Large intestine (tissue), 12 donors: ENCODE measurements at places on chromosomes 12 and 14.

DNA sequence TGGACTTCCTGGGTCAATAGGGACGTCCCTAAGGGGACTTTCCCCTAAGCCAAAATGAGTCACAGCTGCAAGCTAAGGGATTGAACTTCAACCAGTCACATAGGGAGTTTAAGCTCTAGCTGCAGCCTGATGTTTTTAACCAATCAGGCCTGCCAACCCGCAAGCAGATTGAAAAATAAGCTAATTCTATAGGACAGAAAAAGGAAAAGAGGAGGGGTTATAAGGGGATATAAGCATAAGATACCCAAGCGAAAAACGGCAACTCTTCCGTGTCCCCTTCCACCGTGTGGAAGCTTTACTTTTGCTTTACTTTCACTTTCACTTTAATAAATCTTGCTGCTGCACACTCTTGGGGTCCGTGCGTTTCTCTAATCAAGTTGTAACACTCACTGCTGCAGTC is 24.4 kb downstream of the ATP23 start:
- DNase-seq: no peak

DNA sequence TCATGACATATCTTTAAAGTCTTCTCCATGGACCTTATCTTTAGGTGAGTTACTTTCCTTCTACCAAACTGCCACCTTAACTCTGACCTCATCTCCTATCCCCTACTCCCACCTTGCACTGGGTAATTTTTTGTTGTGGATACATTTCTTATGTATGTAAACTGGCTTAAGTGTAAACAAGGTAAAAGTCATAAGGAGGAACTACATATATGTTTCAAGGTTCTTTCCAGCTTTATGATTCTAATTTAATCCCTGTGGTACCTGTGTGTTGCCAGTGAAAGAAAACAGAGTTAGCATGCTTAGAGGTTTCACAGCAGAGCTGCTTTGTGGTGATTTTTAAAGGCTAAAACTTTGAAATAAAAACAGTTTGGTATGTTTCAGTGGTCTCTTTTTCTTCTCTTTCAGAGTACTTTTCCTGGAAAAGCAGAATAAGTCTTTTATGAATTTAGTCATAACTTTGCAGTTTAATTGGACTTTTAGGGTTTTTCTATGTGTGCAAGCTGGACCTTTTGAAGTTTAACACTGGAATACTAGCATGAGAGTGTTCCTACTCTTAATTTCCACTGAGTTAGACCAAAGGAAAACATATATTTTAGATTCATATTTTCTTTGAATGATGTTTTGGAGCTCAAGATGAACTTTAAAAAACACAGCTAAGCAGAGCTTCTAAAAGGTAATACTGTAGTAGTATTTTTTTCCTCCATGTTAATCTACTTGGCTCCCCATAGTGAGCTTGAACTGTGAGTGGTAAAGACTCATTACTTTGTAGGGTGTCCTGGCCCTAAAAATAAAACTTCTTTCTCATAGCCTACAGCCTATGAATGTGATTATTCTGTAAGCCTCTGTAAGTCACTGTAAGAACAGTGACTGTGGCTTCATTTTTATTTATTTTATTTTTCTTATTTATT is 105.4 kb downstream of the FUT8 start:
- no peak for DNase-seq

DNA sequence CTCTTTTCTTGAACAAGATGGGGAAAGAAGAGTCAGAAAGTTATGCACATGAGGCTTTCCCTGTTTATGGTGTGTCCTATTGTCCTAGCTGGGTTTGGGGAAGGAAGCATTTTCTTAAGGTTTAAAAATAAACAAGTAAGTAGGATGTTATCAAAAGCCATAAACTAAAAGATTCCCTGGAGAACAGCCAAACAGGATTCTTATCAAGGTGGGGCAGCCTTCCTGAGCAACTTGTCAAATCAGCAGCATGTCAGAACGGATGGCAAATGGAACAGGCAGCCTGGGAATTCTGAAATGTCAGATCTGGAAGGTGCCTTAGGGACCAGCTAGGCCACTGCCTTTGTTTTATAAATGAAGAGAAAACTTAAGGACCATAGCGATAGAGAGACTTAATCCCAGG is 152.2 kb upstream of the RGS6 start:
- DNase-seq: no peak

- DNase-seq: no peak
Observed at GRCh38 chr12:52245962-52246569, 13.0 kb downstream of the KRT7 start.

DNA sequence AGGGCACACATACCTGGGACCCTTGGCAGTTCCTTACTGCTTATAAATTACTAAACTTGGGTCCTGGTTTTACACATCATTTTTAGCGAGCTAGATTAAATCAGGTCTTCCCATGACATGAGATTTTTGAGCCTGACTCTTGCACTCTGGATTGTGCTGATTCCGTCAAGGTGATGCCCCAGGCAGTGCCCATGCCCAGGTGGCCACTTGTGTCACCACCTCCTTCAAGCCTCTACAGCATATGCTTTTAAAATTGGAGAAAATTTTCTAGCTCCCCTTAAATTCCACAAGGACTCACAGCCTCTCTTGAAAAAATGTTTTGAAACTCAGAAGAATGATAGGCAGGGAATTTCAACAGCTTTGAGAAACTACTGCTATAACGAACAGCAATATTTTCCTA is 9.6 kb downstream of the PTPN21 start:
- no peak for DNase-seq

GRCh38 chr14:99899578-99900178 is 106.5 kb downstream of the EML1 start:
- no peak for DNase-seq

DNA sequence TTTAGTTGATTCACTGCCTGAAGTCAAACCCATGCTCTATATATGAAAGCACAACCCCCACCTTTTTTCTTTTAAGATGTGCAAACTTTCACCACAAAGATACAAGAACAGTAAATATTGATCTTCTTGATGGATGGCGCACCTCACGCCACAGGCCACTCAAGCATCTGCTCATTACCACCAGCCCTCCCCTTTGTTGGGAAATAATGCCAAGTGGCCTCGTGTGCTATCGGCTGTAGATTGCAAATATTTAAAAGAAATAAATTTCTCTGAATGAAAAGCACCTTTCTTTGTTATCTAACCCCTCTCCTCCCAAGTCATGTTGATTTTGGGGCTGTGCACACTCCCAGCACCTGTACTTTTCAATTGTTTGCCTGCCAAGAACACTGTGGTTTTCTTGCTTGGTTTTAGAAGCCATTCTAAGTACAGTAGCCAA is 122.7 kb downstream of the C12orf42 start:
- no peak for DNase-seq

DNA sequence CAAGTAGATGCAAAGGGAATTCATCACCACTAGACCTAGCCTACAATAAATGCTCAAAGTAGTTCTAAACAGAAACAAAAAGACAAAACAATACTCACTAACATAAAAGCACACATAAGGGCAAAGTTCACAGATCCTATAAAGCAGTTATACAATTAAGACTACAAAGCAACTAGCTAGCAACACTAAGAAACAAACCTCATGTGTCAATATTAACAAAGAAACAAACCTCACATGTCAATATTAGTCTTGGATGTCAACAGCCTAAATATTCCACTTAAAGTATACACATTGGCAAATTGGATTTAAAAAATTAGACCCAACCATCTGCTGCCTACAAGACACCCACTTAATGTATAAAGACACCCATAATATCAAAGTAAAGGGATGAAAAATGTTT is 152.7 kb downstream of the KCNK10 start:
- DNase-seq: no peak

GRCh38 chr12:91173124-91173523 is 9.5 kb downstream of the DCN start:
- DNase-seq: no peak

DNA sequence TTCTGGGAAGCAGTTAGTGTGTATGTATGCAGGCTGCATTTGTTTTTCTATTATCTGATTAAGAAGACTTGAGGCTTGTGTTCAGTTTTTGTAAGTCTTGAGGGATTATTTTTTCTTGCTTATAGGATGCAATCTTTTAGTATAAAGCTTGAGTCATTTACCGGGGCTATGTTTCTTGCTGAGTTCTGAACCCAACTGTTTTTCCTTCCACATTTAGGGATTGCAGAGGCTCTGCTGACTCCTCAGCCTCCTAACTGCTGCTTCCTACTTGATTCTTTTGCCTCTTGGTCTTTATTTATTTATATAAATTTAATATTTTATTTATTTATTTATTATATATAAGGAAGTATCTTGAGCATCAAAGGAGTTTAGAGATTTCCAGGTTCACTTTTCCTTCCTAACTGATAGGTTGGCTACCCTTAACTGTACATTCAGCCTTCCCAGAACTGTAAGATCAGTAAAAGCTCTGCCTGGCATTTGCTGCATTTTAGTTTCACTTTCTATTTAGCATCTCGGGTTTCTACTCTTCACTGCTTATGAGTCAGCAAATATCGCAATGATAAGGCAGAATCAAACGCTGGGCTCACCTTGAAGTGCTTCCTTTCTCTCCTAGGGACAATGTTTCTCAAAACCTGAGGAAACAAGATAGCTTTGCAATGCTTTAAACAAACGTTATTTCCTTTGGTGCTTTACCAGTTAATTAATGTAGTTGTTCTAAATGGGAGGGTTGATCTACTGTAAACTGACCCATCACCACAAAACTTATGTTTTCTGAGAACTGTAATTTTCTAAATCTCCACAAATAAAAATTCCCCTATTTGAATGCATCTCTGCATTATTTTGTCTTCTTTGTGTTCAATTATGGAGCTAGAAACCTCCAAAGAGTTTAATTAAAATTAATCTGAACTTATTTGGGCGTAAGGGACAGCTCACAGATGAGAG is 1183.7 kb upstream of the TMEM132C start:
- DNase-seq: peak; percentile 78
